Stimulated activated CD4-positive, alpha-beta T cell treated with anti-CD3 and anti-CD28 coated beads, TNF-alpha, amount 100 ng/mL, for 24 hours (primary cell): ENCODE measurements at places on chromosomes 1 and 21.

DNA sequence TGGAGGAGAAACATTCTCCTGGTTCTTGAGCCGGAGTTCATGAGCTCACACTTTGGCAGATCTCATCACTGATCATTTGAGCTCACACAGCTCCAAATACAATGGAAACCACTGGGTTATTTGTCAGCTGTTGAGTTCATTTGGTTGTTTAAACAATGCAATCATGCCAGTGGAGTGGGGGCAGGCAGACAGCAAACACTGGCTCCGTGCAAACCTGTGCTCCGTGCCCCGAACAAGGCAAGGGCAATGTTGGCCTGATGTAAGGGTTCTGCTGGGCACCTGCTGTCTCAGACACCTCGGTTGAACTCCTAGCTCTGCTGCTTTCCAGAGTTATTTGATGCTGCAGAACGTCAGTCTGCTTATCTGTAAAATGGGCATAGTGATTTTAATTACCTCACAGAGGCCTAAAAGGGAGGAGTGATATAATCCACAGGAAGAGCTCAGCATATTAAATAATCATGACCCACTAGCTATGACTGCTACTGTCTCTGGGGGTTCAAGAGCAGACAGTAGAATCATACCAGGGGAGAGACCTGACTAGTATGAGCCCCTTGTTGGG is 20.0 kb upstream of the CLIC6 start:
- no peak for DNase-seq

GRCh38 chr1:201429736-201430501 is 8.4 kb upstream of the TNNI1 start:
- DNase-seq: no peak

DNA sequence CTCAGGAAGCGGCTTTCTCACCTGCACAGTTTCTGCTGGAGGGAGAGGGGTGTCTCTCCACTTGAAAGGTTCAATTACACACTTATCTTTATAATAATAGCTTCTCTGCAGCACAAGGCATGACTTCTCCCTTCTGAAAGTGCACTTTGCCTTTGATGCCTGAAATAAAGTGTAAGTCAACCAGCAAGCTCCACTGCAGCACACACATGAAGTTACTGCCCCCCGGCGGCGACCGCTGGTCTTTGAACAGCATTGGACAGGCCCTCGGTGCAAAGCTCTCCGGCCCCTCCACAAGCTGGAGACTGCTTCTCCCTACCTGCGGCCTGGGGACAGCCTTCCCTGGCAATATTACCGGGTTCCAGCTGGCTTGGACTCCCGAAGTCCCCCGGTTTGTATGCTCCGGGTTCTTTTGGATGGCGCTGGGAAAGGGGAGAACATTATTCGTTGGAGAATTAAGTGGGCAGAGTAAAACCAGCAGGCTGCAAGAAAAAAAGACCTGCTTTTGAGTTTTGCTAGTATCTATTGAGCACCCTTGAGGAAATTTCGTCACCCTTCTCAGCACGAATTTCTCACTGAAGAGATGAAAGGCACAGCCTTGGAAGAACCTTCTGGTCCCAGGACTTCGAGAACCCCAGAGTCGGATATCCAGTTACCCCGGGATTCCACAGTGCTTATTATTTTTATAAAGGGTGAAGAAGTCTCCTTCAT is 11.8 kb downstream of the RCAN1 start:
- peak; percentile 65 for DNase-seq

GRCh38 chr1:25829046-25829445 is 9.3 kb downstream of the MTFR1L start:
- no peak for DNase-seq

GRCh38 chr21:45747233-45747766 is 103.8 kb downstream of the PCBP3 start:
- no peak for DNase-seq

DNA sequence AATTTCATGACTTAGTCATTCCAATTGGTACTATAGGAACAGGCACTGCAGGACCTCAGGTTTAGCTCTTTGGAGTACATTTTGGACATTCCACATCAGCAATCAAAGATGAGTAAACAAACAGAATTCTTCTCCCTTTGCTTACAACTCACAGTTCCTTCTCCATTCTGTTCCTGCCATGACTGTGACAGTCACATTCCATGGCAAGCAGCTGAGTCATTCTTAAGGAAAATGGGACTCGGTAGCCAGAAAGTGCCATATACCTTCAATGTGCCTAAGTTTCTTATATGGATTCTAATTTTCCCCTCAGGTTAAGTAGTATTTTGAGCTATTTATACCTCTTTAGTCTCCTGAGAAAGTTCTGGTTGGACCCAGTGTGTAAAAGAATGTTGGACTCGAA is 25.6 kb downstream of the CRCT1 start:
- DNase-seq: no peak
